GM13976 (cell line): ENCODE measurements at places on chromosomes 3 and 15.

DNA sequence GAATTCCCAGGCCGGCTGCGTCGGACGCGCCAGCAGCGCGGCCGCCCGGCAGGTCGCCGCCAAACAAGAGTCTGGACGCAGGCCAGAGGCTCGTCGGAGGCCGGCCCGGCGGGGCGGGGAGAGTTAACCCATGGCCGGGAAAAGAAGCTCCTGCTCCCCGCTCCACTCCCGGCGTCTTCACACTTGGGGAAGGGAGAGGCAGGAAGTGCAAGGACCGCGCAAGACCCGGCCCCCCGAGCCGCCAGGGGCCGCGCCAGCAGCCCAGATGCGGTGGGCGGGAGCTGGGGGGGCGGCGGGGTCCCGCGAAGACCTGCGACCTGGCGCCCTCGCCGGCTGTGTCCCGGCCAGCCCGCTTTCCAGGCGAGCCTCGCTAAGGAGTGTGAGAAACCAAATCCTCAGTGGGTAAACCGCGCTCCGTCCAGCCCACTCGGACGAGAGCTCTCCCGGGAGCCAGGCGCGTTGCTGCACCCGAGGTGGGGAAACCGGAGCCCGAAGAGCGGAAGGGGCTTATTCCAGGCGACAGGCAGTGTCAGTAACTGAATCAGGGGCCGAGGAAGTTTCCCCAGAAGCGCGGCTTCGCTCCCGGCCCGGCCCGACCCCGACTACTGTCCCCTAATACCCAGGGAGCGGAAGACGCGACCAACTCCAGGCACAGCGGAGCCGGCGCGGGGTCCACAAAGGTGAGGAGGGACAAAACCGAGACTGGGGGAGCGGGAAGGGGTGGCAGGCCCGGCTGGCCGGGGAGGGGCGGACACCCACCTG lies 721 bp downstream of the ADAMTS7 start:
- peak; percentile 67 for DNase-seq

- no peak for DNase-seq
Measured at GRCh38 chr3:10312861-10313260, 8.1 kb downstream of the SEC13 start.

DNA sequence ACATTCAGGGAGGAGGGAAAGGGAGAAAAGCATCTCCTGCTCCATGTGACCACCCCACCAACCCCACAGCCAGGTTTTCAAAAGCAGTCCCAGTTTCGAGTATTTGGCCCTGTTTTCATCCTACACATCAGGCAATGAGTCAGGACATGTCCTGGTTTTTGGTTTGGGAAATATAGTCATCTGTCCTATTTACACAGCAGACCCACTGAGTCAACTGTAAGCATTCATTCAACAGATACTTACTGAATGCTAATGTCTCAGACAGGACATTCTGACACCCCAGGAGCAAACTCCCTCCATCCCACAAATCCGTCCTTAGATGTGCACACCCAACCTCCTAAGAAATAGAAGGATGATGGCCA lies 32.9 kb downstream of the IGDCC3 start:
- no peak for DNase-seq

- no peak for DNase-seq
Measured at GRCh38 chr15:96124436-96124835, 206.1 kb upstream of the NR2F2 start.

DNA sequence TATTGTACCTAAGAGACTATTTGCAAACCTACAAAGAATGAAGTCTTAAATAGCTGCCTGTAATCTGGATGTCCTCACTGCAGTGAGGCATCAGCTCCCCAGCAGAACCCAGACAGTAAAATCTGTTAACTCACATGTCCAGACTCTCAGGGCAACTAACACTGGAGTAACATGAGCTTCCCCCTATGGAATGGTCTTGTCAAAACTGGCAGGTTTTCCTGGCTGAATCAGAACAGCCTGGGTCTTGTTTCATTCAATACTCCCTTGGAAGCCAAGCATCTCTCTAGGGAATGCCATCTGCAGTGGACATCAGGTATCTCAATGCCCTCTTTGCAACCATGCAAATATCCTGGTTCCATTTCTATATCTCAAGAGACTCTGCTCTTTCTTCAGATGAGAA lies 24.4 kb downstream of the PTPN9 start:
- no peak for DNase-seq

DNA sequence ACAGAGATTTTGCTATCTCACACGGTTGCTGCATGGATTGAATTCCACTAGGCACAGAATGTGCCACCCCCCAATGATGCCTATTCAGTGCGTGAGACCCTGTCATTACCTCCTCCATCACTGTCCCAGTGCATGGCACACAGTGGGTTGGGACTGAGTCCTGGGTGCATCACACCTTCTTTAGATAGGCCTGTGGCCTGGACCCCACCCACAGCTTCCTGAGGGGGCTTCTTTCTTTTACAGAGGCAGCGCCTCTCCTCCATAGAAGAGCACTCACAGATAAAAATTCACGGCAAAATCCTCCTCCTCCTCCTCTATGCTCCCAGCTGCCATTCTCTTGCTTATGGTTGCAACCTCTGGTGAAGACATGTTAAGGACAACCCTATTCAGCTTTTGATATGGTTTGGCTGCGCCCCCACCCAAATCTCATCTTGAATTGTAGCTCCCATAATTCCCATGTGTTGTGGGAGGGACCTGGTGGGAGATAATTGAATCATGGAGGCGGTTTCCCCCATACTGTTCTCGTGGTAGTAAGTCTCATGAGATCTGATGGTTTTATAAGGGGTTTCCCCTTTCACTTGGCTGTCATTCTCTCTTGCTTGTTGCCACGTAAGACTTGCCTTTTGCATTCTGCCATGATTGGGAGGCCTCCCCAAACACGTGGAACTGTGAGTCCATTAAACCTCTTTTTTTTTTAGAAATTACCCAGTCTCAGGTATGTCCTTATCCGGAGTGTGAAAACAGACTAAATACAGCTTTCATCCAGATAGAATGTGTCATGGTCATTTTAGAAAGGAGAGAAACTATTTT lies 147.6 kb downstream of the KLF13 start:
- no peak for DNase-seq

GRCh38 chr15:93179072-93179471 lies 90.1 kb upstream of the RGMA start:
- DNase-seq: no peak

GRCh38 chr3:181729341-181729869 lies 17.7 kb downstream of the SOX2 start:
- DNase-seq: no peak

DNA sequence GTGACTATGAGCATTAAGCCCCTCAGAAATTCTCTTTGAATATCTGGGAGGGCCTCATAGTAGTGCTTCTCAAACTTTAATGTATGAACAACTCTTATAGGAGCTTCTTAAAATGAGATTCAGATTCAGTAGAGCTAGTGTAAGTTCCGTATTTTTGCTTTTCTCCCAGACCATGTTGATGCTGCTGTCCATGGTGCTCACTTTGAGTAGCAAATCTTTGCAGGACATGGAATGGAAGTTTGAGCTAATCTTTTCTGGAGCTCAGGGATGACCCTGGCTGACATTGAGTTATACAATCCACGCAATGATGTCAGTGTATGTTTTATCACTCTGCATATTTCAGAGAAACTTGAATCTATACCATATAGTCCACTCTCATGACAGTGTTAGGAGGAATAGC lies 134.2 kb downstream of the OTOL1 start:
- no peak for DNase-seq

DNA sequence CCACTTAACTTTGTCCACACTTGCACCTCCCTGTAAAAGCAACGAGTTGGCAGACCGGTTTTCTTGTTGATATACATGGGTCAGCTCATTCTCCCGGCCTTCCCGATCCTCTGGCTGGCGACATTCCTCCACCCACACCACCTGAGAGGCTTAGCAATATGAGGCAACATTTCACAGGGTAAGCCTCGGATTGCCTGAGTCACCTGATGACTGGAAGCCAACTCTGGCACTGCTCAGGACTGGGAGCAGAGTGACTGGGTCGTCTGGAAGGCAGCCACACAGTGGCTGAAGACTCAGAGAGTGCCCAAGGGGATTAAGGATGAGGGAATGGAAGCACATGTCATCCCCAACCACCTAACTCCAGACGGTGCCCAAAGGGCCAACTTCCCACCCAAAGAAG lies 9.8 kb downstream of the HOMER2 start:
- DNase-seq: no peak

DNA sequence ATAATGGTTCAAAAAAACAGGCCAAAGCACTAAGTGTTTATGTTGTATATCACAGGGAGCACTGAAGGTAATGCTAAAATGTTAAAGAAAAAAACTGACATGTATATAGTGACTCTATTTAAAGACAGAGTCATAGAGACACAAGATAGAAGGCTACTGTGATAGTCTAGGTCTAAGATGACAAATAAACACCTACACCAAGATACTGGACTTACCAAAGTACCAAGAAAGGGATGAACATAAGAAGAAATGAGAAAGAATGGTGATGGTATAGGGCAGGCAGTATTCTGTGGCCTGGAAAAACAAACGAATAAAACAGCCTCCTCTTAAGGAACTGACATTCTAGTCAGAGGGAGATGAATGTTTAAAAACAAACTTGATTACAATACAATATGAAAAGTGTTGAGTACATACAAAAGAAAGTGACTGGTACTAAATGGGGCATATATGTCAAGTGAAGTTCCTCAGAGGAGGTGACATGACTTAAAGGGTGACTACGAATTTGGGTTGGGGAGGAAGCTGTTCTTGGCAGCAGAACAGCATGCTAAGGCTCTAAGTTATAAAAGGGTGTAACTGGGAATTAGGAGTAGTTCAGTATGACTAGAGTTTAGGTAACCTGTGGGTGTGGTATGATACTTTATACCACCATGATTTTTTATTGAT lies 5.9 kb downstream of the ABHD10 start:
- no peak for DNase-seq
